ENCODE measurements at places on chromosomes 5 and 9.

DNA sequence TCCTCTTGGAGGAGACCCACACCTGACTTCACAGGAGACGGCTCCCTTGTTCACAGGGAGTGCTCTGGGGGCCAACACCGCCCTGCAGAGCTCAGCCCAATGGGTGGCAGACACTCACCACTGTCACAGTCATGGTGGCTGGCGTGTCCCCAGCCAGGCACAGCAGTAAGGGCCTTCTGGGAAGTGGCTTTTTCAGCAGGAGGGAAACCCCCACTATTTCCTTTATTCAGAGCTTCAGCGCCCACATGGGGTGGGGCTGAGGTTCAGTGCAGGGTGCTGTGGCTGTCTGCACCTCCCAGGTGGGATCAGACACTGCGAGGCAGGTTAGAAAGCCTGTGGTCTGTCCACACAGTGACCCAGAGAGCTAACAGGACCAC, 3.6 kb upstream of the SNAPC4 start:
- peak; percentile 89 for DNase-seq

- DNase-seq = no peak
Measured at GRCh38 chr5:120405923-120406322, 58.2 kb upstream of the PRR16 start.

DNA sequence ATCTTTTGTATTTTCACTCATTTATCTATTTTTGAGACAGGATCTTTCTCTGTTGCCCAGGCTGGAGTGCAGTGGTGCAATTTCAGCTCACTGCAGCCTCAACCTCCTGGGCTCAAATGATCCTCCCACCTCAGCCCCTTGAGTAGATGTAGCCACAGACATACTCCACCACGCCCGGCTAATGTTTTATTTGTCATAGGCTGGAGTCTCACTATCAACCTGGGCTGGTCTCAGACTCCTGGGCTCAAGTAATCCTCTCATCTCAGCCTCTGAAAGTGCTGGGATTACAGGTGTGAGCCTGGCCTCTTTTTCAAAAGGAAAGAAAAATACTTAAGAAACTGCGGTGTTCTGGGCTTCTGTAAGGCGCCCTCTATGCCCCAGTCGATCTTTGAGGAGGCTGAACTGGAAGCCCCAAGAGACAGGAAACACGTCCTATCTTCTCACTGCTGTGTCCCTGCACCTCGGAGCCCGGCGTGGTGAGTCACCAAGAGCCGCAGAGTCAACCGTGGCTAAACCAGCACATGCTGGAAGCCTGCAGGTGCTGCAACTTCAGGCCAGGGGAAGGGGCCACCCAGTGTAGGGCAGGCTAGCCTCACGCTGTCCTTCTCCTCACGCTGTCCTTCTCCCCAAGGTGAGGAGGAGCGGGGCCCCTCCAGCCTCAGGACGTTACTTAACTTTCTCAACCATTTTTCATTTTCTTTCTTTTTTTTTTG, 15.2 kb upstream of the LHX3 start:
- DNase-seq = peak; percentile 66

GRCh38 chr5:78618303-78618702, 30.3 kb downstream of the LHFPL2 start:
- DNase-seq = no peak

DNA sequence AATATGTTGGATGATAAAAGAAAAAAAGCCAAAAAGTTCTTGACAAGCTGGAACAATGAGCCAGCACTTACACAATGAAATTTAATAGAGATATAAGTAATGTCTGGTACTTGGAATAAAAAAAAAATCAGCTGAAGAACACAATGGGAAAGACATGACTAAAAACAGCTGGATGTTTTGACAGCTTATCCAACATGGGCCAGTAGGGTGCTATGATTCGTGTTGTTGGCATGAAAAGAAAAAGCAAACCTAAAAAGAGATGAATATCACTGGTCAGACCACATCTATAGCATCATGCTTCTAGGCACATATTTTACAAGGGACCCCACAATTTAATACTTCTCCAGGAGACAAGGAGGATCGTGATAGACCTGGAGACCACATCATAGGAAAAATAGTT, 175.3 kb downstream of the ARL15 start:
- no peak for DNase-seq

- DNase-seq = peak; percentile 50
Measured at GRCh38 chr9:129626625-129627284, 792 bp downstream of the NTMT1 start.

DNA sequence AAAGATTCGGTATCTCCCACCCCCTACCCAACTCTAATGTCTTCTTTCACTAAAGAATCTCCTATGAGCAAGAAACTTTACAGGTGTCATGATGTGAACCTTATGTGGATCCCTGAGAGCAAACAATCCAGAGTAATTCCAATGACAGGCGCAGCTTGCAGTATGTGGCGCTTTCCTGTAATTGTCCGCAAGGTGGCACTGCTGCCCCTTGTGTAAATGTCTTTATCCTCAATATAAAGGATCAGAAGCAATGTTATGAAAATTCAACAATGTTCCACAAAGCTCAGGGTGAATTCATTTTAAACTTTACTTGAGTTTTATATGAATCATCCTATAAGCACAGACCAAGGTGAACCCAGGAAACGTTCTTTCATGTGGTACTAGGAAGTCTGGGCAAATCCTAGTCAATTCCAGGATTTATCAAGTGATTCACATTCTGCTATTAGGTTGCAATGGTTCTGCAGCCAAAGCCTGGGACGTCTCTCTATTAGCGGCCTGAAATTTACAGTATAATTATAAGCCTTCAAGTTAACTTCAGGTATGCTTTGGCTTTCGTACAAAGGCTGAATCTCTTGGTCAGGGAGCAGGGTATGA, 113.7 kb downstream of the TRPM6 start:
- DNase-seq = peak; percentile 79

GRCh38 chr9:16693616-16694015, 176.9 kb downstream of the BNC2 start:
- no peak for DNase-seq

DNA sequence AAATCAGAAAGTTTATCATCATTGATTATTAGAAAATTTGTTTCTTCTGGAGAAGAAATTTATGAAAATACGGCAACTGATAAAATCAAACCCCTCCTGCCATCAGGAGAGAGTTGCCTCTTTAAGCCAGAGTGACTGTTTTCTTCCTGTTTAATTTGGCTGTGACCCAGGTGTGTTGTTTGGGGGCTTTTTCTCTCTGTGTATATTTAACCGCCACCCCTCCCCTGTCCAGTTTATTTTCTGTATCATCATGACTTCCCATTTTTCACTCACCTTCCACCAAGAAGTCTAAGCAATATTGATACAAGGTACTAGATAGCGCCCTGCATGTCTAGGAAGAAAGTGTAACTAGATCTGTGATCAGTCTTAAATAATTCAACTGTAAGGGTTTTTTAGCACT, 50.1 kb downstream of the FAM78A start:
- no peak for DNase-seq

DNA sequence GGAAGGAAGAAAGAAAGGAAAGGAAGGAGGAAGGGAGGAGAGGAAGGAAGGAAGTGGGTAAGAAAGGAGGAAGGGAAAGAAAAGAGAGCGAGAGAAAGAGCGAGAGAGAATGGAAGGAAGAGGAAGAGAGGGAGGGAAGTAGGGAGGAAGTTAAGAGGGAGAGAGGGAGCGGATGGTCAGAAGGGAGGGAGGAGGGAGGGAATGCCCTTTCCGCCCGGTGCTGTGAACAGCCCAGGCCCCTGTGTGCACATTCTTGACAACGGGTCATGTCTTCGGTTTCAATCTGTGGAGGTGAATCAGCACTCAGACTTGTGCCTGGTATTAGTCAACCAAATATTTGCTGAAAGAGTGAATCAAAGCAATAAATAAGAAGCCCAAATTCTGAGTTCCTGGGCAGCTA, 39.2 kb downstream of the PRUNE2 start:
- no peak for DNase-seq

GRCh38 chr5:96709152-96709821, 47.1 kb downstream of the CAST start:
- no peak for DNase-seq

GRCh38 chr5:168651648-168652047, 72.5 kb upstream of the PANK3 start:
- no peak for DNase-seq

DNA sequence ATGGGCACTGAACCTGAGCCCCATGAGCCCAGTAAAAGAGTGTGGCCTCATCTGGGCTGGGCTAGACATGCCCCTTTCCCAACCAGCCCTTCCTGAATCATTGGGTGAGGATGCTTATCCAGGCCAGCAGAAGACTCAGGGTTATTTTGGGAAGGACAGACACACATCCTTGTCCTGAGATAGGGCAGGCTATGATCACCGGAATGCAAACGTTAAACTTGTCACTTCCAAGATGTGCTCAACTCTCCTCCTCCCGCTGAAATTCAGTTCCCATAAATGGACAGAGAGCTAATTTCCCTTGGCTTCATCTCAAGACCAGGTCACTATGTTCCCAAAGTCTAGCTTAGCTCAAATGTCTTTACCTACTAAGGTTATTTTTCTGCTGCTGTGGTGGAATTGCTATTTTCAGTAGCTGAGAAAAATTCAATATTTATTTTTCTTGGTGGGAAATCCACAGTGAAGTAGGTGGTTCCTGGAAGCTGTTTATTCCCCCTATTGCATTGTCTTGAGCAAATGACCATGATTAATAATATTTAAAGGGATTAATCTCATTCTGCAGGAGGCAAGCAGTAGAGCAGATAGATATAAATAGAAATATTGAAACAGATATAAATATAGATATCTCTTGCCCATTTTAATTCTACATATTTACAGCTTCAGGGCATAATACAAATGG, 70.0 kb downstream of the NXNL2 start:
- no peak for DNase-seq

DNA sequence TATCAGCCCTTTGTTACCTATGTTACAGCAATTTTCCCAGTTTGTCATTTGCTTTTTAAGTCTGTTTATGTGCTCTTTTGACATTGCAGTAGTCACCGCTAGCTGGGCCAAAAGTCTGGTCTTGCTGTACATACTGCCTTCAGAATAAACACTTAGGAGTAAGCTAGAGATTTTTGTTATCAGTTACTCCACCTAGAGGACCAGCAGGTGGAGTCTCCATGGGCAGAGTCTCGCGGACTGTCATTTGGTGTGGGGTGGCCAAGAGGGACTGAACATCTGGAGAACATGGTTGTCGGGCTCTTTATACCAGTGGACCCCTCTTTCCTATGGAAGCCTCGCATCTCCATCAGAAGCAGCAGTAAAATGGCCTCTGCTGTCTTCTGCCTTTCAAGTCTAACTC, 10.8 kb upstream of the MGAT1 start:
- peak; percentile 26 for DNase-seq

GRCh38 chr5:5451863-5452262, 29.4 kb downstream of the ICE1 start:
- no peak for DNase-seq

DNA sequence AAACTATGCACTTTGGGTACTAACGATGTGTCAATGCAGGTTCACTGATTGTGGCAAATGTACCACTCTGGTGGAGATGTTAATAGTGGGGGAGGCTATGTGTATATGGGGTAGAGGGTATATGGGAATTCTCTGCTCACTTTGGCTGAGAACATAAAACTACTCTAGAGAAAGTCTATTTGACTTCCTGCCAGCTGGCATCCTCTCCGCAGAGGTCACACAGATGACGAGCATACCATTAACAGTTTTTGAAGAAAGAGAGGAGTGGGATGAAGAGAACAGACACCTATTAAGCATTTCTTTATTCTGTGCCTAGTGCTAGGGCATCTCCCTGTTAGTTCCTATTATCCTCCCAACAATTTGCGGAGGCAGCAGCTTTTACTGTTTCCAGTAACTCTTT, 58.4 kb upstream of the TRIM32 start:
- DNase-seq = no peak
